Motor neuron (in vitro differentiated cells): ENCODE measurements at places on chromosomes 5 and 9. TPM values are rescaled to one million over a fixed set of nuclear protein-coding genes. Genes with fewer than 3 reads are reported as not detected.

NIPBL gene
- 24.5 and 26.3 TPM in 2 replicates for total RNA-seq

PCDHGA4 gene
- total RNA-seq = 0.55 and 0.73 TPM in 2 replicates

SLC46A2 gene
- 0.16 TPM in 1 of 2 replicates, not detected in the other for total RNA-seq

PCDHA9 gene
- 6.2 and 11.0 TPM in 2 replicates for total RNA-seq

LCN10 gene
- total RNA-seq = 0.07 TPM in 1 of 2 replicates, not detected in the other

LRRC14B gene
- not detected in 2 replicates for total RNA-seq

ZNF883 gene
- total RNA-seq = 0.81 and 0.87 TPM in 2 replicates

OBP2B gene
- total RNA-seq = not detected in 2 replicates

THBS4 gene
- total RNA-seq = 20.4 and 21.1 TPM in 2 replicates

ACOT12 gene
- 6.5 and 8.8 TPM in 2 replicates for total RNA-seq

MSANTD3 gene
- 31.6 and 34.6 TPM in 2 replicates for total RNA-seq

GRXCR2 gene
- not detected in 2 replicates for total RNA-seq

GNAQ gene
- total RNA-seq = 20.3 and 22.5 TPM in 2 replicates

TAF11L12 gene
- not detected in 2 replicates for total RNA-seq

FIBCD1 gene
- total RNA-seq = 0.23 and 0.50 TPM in 2 replicates

IFNB1 gene
- total RNA-seq = not detected in 2 replicates

LCN9 gene
- not detected in 2 replicates for total RNA-seq

GRAMD2B gene
- total RNA-seq = 0.33 and 0.63 TPM in 2 replicates

HNRNPAB gene
- 73.1 and 78.7 TPM in 2 replicates for total RNA-seq

DBH gene
- total RNA-seq = 0.22 and 0.66 TPM in 2 replicates

ZDHHC21 gene
- 9.6 and 10.2 TPM in 2 replicates for total RNA-seq

ASPN gene
- total RNA-seq = 0.19 TPM in 1 of 2 replicates, not detected in the other

CNTFR gene
- total RNA-seq = 62.0 and 64.4 TPM in 2 replicates

SUSD3 gene
- total RNA-seq = 4.6 and 8.5 TPM in 2 replicates

COL15A1 gene
- 7.0 and 9.5 TPM in 2 replicates for total RNA-seq

ATP6V0E1 gene
- 352 and 360 TPM in 2 replicates for total RNA-seq

NADK2 gene
- total RNA-seq = 27.8 and 29.1 TPM in 2 replicates

LMX1B gene
- total RNA-seq = 0.16 and 0.25 TPM in 2 replicates

SCGB3A1 gene
- total RNA-seq = not detected in 2 replicates

PCDHB10 gene
- 6.9 TPM in 2 replicates for total RNA-seq

NNT gene
- total RNA-seq = 78.9 and 97.9 TPM in 2 replicates

CEP72 gene
- total RNA-seq = 5.7 and 6.2 TPM in 2 replicates

TCF7 gene
- 2.7 and 5.9 TPM in 2 replicates for total RNA-seq

GPR150 gene
- 0.78 and 0.82 TPM in 2 replicates for total RNA-seq

GNA14 gene
- total RNA-seq = 0.38 and 0.73 TPM in 2 replicates

RBM22 gene
- 37.6 and 42.1 TPM in 2 replicates for total RNA-seq
